Skin of body (tissue), 3 donors: ENCODE measurements at places on chromosomes 13 and 19. TPM values are rescaled to one million over a fixed set of nuclear protein-coding genes. Genes with fewer than 3 reads are reported as not detected.

POU2F2 gene
- total RNA-seq, result 0.30 TPM

C1QTNF9 gene
- 2.1 TPM for total RNA-seq

DNA sequence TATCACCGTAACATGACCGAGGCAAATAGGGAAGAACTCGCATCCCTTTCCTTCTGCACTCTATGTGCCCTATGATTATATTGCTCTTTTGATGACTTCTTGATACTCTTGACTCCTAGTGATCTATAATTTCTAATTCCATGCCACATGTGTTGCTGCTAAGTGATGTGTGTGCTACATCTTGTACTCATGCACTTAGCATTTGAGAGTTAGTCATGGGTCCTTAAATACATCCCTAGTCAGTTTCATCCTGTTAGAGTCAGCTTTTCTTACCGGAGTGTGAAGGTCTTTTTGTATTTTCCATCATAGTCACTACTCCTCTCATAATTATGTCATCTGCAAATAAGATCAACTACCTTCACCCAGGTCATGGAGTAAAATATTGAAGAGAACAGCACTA, 30.2 kb downstream of the RXFP2 start:
- no peak for DNase-seq

DNA sequence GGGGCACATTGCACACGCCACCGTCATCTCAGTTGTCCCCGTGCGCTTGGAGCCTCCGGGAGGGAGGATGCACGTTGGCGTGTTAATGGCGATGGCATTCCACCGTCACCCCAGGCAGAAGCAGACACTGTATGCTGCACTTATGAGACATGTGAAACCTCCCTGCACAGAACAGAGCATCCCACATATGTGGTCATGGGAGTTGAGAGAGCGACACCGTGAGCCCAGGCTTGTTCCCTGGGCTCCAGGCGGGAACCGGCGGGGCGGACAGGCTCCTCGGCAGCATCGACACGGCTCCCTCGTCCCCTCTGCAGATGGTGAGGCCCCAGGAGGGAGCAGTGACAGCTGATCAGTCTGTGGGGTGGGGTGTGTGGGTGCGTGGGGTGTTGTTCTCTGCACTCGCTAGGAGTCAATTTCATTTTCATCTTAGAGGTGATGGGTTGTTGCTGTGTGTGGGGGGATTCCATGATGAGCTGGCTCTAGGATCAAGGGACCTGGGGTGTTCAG, 40.4 kb downstream of the CRTC1 start:
- DNase-seq, result no peak

DNA sequence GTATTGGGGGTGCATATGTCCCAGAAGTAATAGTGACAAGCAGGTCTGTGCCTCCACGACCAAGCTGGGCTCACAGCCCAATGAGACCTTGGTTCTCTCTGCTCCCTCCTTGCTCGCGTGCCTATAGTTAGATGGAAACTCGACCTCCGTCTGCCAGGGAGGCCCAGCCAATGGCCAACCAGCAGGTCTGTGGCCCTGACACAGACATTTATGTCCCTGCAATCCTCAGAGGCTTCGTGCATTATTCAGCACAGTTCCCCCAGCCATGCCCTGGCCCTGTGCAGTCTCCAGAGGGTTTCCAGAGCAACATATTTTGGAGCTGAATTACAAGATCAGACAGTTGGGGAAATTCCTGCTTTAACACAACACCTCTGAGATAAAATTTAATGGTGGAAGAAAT, 105.1 kb downstream of the UQCRFS1 start:
- no peak for DNase-seq
